CD4-positive, alpha-beta T cell treated with Interleukin-6 at 100 ng/mL for 8 hours (primary cell): ENCODE measurements at places on chromosomes 2 and 18.

DNA sequence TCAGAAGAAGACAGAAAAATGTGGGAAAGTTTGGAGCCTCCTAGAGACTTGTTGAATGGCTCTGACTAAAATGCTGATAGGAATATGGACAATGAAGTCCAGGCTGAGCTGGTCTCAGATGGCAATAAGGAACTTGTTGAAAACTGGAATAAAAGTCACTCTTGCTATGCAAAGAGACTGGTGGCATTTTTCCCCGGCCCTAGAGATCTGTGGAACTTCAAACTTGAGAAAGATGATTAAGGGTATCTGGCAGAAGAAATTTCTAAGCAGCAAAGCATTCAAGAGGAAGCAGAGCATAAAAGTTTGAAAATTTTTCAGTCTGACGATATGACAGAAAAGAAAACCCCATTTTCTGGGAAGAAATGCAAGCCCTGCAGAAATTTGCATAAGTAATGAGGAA is 159.3 kb downstream of the MREG start:
- DNase-seq: no peak

DNA sequence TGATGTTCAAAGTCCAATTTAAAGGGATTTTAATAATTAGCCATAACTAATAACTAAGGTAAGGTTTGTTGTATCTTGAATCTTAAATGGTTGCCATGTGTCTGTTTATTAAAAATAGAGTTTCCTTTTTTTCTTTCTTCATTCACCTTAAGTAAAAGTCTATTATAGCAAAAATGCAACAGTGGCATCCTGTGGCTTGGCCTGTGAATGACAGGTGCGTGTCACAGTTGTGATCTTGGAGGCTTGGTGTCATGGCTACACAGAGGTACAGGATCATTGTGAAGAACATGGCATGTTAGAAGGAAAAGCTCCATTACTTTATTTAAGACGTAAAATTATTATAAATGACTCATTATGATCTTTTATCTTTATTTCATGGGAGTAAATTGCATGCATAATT is 246.1 kb downstream of the BCL2 start:
- DNase-seq: no peak

DNA sequence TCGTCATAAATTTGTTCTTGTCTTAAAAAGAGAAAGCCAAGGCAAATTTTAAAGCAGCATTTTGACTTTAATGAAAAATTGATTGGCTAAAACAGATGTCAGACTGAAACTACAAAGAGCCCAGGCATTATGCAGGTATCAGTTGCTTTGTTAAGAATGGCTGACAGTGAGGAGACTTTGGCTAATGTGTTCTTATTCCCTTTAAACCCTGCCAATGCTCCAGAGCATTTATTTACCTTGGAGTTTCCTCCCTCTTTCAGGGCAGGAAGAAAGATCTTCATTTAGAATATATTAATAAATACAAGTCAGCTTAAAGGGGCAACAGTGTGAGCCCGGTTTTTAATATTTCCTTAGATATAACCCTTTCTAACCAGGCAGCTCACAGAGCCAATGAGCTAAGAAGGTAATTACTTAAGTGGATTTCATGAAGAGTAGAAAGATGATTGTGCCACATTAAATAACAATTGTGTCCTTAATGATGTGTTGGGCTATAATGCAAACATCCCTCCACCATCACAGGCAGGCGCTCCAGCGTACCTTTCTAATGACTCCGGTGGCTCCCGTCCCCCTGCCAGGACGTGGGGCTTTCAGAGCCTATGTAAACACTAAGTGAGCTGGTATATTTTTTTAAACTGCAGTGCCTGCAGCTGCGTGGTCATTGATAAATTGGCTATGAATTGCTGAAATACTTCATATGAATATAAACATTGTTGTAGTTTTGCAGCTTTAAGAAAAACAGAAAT is 349.4 kb upstream of the POU3F3 start:
- DNase-seq: no peak

DNA sequence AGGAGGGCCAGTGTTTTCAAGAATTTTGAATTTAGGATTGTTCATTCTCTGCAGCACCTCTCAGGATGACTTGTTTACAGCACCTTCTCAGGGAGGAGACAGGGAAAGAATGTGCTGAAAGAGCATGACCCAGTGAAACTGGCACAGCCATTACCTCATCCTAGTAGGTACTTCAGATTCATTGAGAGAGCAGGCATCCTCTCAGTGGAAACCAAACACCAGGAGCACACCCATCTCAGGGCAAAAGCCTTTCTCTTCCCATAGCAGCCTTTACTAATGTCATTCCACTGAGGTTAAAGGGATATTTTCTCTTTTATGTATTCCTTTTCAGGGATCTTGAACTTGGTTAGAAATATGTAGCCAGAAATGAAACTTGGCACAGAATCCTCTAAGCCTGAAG is 2.6 kb downstream of the MAP2 start:
- DNase-seq: no peak

DNA sequence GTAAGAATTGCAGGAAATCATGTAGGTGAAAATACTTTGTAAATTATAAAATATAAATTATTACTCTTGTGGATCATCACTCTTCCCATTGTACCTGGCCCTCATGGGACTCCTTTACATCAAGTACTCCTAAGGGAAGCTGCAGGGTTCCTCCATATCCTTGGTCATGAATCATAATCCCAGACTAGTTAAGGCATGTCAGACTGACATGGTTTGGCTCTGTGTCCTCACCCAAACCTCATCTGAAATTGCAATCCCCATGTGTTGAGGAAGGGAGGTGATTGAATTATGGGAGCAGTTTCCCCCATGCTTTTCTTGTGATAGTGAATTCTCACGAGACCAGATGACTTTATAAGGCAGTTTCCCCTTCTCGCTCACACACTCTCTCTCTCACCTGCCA is 77.1 kb downstream of the CMPK2 start:
- no peak for DNase-seq

DNA sequence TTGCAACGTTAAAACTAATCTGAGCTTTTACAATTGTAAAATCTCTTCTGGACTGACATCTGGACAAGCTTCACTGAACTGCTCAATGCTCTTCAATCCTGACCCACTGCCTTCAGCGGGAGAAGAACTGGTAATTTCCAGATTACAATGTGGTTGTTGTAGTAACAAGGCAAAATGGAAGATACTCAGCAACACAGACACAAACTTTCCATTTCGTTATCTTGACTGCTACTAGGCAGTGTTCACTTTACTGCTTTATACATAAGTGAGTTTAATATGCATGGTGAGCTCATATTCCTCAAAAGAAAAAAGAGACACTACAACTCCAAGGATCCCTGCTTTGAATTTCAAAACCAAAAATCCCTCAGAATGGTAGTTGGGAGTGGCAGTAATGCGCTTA is 51.9 kb downstream of the GRB14 start:
- DNase-seq: no peak

- no peak for DNase-seq
Observed at GRCh38 chr2:204503869-204504268, 41.4 kb upstream of the PARD3B start.

DNA sequence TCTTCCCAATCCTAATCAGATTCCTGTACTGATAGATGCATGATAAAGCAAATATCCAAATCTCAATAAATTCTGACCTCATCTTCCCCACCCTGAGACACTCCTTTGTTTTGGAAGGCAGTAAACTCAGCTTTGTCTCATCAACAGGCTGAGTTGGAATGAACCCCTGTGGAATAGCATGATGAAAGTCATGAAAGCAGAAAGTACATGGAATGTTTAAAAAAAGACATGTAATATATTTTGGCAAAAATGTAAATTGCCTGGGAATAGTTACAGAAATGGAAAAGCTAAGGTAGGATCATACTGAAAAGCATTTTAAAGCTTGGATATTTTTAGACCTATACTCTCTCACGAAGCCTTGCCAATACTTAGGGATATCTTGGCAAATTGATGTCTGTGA is 468.7 kb upstream of the CDH7 start:
- DNase-seq: no peak

DNA sequence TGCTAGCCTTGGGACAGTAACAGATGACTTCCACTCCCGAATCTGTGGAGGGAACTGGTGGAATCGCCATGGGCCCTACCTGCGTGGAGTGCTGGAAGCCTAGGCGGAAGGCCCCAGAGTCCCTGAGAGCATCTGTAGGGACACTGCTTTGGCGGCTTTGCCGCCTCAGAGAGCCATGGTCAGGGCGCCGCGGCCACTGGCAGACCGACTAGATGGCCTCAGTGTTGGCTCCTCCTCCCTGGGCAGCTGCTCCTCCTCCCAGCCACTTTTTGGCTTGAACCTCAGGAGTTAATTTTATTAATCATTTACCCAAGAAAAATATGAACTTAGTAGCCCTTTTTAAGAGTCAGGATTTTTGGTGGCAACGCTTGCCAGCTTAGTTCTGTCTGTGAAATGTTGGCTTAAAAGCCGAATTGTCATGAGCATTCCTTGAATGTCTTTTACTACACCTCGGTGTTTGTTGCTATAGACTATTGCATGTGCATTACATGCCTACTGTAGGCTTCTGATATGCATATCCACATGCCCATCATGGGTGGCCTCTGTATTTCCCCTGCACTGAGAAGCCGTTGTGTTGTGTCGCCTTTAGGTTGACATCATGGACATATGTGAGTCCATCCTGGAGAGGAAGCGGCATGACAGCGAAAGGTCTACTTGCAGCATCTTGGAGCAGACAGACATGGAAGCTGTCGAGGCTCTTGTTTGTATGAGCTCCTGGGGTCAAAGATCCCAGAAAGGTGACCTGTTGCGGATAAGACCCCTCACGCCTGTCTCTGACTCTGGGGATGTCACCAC is 2.4 kb downstream of the KLF11 start:
- no peak for DNase-seq

- DNase-seq: no peak
Observed at GRCh38 chr2:241339839-241340630, 16.1 kb upstream of the FARP2 start.

DNA sequence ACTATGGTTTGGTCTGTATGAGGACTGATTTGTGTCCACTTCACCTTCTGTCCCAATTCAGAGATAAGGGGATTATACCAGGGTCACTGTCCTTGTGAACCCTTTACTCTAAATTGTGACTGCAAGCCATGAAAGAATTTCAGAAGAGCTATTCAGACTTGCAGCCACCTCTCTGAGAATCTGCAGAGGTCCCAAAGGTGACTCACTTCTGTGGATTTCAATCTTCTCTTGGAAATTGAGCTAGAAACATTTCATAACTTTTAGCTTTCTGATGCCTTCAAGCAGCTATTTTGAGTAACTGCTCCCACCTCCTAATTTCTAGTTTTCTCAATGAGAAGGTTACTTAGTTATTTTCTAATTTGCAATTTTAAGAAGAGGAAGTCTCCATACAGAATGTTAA is 1242.4 kb upstream of the ACVR2A start:
- no peak for DNase-seq

- DNase-seq: no peak
Observed at GRCh38 chr2:199136681-199137080, 321.1 kb downstream of the SATB2 start.
